ENCODE measurements at places on chromosomes 16 and 17.
A peak's percentile ranks its signal among the peaks of the same experiment; 100 is the strongest.

DNA sequence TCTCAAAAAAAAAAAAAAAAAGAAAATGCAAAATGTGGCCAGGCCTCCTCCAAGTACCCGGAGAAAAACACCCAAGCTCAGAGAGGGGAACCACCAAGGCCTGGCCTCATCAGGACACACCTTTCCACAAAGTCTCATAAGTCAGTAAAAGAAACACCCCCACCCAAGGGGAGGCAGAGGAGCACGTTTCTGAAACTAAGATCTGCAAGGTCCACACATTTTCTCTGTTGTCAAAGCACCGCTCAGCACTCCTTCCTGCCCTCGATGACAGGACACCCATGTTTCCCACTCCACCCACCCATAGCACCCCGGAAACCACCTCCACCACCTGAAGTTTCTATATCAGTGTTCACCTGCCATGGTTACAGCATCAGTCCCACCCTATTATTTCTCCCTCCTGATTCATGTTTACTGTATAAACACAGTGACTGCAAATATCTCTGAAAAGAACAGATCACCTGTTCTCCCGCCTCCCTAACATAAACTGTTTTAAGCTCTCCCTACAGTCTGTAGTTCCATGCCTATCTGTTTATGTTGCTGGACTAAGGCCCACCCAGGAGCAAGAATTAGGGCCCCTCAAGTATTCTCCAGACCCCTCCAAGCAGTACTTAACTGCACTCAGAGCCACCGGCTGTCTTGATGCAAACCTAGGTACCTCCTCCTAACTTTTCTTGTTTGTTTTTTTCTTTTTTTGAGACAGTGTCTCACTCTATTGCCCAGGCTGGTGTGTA is 2.0 kb downstream of the CORO7 start:
- peak; percentile 85 for DNase-seq

- no peak for DNase-seq
Observed at GRCh38 chr16:10522966-10523365, 57.4 kb downstream of the EMP2 start.

DNA sequence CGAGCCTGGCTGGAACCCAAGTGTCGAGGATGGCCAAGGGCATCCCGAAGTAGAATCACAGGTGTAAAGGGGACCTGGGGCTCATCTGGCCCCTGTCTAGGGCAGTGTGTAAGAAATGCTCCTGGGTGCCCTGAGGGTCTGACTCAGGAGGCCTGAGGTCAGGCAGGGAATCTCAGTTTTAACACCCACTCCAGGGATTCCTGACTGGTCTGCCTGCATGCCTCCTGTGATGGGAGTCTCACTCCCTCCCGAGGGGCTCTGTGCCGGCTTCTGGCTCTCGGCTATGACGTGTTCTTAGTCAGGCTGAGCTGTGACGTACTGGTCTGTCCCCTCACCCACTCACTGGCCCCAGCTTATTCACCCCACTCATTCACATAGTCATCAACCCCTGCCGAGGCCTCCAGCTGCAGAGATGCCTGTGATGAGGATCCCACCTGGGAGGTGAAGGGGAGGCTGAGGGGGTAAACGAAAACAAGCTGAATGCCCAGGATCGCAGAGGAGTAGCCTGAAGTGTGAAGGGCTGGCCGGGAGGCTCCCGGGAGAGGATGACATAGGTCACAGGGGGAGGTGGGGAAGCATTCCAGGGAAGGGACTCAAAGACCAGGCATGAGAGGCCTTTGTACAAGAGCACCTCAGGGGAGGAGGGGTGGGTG is 23.8 kb downstream of the FAM83G start:
- no peak for DNase-seq

DNA sequence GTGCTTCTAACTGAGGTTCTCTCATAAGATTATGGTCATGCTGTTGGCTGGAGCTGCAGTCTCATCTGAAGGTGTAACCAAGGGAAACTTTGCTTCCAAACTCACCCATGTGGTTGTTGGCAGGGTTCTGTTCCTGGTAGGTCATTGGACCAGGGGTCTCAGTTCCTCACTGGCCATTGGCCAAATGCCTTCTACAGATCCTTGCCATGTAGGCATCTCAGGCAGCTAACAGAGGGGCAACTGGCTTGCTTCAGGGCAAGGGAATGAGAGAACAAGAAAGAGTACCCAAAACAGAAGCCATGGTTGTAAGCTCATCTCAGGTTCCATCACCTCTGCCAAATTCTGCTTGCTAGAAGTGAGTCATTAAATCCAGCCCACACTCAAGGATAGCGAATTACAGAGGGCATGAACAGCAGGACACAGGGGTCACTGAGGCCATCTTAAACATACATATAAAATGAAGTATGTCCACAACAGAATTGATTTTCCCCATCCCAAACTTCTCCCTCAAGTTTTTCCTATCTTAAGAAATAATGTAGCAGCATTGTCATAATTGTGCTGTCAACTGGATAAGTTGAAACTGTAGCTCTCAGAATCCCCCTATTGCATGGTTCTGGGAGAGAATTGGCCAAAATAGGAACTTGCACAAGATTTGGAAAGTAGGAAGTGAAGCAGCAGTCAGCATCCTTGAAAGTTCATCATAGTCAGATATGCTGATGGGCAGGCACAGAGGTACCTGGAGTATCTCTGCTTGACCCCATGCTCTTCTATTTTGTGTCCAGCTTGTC is 42.4 kb upstream of the CES5A start:
- no peak for DNase-seq

DNA sequence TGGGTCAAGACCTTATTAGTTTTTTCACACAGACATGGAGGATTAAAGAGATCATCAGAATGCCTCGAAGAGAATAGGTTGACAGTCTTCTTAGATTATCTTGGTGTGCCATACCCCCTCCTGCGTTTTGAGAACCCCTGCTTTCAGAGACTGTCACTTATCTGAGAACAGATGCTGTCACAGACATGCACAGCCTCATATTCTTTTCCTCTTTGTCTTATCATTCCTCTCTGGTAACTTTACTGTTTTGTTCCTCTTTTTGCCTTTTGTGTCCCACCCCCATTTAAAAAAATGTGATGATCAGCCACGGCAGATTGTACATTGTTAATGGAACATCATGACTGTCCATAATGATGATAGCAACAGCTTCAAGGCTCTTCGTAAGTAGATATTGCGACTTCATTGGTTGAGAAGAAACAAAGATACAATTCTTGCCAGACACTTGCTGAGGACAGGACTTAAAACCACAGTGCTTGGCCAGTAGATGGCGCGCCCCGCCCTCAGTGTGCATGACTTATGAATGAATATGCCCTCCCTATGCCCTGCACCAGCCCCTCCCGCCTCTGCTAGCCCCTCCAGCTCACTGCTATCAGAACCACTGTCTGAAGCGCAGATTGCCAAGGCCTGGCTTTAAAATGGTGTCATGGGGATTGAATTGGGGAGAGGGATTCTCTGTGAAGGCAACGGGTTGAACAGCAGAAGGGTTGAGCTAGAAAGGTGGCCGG is 2.6 kb upstream of the PITPNC1 start:
- DNase-seq: peak; percentile 87

- DNase-seq: no peak
Observed at GRCh38 chr16:86171329-86171728, 272.4 kb downstream of the IRF8 start.

DNA sequence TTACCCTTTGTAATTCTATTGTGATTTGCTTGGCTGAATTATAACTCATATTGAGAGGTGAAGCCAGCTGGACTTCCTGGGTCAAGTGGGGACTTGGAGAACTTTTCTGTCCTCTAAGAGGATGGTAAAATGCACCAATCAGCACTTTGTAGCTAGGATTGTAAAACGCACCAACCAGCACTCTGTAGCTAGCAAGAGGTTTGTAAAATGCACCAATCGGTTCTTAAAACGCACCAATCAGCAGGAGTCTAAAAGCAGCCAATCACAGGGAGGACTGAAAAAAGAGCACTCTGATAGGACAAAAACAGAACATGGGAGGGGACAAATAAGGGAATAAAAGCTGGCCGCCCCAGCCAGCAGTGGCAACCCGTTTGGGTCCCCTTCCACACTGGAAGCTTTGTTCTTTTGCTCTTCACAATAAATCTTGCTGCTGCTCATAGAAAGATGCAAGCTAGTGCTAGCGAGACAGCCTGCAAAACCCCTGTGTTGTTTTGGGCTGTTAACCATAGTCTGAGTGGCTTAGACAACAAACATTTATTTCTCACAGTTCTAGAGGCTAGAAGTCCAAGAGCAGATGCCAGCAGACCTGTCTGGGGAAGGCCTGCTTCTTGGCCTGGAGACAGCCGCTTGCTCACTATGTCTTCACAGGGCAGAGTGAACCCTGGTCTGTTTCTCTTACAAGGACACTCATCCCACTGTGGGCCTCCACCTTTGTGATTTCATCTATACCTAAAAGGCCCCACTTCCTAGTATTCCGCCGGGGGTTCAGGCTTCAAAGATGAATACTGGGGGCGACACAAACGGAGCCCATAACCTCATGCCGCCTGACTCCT is 39.0 kb upstream of the CRISPLD2 start:
- no peak for DNase-seq

DNA sequence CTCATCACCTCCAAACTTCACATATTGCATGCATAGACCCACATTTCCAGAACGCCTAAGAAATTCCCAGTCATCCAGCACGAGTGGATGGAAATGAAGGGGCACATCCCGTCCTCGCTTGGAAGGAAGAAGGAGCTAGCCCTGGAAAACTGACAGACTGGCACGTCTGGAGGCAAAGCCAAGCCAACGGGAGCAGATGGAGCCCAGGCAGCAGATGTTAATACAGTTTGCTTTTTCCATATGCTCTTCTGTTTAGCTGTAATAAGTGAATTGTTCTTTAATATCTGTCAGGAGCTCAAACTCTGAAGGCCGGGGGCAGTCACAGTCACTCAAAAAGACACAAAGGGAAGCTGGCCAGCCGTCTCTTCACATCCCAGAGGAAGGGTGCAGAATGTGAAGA is 187.7 kb downstream of the XYLT1 start:
- DNase-seq: no peak

DNA sequence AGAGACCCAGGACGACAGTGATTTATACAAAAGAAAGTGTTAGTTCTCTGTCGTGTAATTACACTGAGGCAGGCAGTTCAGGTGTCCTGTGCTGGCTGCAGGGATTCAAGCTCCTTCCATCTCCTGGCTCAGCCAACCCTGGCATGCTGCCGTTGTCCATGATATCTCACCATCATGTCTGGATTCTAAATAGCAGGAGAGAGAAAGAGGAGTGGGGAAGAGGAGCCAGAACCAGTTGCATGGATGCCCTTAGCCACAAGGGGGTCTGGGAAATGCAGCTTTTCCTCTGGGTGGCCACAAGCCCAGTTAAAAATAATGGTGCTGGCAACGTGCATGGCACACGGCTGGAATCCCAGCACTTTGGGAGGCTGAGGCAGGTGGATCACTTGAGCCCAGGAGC is 9.7 kb downstream of the C16orf54 start:
- DNase-seq: no peak

DNA sequence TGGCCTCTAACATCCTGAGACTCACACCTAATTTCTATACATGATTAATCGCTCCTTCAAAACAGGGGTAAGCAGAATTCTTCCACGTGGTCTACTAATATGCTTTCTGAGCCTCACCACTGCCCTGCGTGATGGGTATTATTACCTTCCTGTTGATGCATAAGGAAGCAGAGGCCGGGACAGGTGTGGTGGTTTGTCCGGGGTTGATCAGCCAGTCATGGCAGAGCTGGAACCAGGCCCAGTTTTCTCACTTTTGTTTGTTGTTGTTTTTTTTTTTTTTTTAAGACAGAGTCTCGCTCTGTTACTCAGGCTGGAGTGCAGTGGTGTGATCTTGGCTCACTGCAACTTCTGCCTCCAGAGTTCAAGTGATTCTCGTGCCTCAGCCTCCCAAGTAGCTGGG is 31.2 kb downstream of the RNF135 start:
- no peak for DNase-seq

- DNase-seq: no peak
Observed at GRCh38 chr17:58617563-58617962, 74.3 kb downstream of the TEX14 start.

- DNase-seq: no peak
Observed at GRCh38 chr17:21476867-21477266, 100.7 kb downstream of the KCNJ12 start.

DNA sequence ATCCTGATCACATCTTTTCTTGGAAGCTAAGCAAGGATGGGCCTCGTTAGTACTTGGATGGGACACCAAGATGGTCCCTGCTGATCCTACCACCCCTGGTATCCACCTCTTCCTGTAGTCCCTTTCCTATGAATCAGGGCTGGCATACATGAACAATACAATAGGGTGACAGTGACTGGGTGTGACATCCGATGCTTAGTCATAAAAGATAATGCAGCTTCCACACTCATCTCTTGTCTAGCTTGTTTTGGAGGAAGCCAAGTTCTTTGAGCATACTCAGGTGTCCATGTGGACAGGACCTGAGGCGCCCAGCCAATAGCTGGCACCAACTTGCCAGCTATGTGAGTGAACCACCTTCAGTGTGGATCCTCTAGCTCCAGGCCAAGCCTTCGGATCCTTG is 62.5 kb upstream of the NFAT5 start:
- DNase-seq: no peak

DNA sequence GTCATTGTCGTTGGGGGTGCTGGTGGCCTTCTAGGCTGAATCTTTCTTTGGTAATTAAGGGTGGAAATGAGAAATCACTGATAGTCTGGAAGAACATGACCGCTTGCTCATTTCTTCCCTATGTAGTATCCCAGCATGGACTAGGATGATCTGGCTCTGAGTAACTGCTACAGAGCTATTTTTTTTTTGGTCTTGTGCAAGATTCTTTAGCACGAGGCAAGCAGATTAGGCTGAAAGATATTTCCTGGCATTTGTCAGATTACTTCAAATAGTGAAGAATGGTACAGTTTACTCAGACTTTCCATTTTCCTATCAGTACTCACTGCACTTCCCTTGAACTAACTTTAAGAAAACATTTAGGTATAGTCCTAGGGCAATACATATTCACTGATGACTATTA is 89.0 kb downstream of the SYCE1L start:
- no peak for DNase-seq

DNA sequence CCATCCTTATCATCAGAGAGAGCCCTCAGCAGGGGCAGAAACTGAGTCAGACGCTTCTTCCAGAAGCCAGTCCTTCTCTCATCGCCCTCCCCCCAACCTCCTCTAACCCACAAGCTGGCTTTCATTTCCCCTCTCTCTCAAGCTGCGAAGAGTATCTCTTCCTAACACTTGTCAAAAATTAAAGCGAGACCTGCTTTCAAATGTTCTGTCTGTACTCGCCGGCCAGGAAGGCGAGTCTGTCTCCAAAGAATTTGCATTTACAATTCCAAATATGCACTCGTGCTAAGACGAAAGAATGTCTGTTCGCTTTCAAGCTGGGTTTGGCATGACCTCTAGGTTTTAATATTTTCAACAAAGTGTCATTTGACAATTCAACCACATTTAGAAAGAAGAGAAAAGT is 140.4 kb downstream of the RGS9 start:
- no peak for DNase-seq

DNA sequence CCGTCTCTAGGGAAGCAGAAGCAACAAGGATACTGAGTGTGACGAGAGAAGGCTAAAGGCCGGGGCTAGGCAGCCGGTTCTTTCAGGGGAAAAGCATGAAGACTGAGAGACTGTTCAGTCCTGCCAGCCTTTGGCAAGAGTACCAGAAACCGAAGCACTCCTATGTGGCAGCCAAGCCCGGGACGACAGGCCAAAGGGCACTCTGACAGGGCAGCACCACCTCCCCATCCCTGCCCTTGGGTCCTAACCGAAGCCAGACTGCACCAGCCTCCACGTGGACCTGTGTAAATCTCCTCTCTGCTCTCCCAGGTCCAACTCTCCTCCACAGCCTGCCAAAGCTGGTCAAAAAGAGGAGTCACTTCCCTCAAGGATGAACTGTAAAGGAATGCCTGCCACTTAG is 23.5 kb upstream of the ALOX15 start:
- no peak for DNase-seq

Data from activated T-cell treated with anti-CD3 and anti-CD28 coated beads, Interleukin-2, amount 50 U/mL, for 72 hours (primary cell).